NCI-H2081 (cell line): ENCODE measurements at places on chromosomes 1 and 21.

GRCh38 chr1:86774305-86775295 lies 70.2 kb downstream of the SH3GLB1 start:
- DNase-seq: peak; percentile 53

DNA sequence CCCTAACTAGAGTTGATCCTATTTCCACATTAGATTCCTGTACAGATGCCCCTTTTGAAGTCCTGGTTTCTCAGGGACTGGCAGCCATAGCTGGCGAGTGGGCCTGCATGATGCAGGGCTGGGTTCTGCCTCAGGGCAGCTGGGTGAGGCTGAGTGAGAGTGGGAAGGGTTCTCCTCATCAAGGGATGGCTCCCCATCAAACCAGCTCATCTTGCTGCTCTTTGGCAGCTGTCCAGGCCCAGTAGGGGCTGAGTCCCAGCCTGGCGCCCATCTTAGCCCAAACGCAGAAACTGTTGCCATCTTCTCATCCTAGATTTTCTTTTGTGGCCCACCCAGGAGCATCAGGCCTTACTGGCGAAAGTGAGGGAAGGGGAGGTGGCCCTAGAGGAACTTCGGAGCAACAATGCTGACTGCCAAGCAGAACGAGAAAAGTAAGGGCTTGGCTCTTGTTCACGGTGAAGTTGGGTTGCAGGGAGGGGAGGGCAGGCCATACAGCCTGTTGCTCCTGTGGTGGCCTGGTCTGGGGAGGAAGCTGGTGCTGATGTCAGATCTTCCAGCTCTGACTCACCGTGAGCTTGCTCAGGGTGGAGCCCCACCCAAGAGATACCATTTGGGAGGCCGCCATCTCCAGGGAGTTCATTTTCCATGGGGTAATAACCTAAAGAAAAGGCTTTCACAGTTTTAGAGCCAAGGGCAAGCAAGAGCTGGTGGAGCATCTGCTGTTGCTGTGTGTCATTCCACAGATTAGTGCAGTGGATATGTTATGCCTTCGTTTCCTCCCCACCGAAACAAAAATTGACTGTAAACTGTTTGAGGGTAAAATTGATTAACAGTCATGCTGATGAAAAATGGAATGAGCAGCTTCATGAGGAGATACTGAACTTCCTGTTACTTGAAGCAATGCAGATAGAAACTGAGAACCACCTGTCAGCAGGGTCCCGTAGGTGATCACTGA lies 34.7 kb downstream of the TUFT1 start:
- DNase-seq: no peak

DNA sequence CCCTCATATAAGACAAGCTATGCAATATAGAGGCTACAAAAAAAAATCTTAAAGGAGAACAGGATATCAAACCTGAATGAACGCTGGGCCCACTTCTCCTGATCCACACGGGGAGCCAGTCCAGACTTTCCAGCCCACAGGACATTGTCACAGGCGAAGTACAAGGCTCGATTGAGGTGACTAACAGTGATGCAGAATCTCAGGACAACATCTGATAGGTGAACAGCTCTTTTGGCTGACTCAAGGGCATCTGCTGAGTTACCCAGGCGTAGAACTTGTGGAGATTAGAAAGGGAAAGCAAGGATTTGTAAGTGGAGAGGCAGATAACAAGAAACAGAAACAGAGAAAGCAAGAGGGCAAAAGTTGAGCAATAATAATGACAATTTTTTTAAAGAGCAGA lies 1.8 kb downstream of the PEX11B start:
- no peak for DNase-seq

GRCh38 chr1:84611796-84612195 lies 37.6 kb upstream of the CTBS start:
- DNase-seq: no peak
